Stimulated activated CD4-positive, alpha-beta T cell treated with anti-CD3 and anti-CD28 coated beads, Interleukin-2, amount 100 ng/mL, for 24 hours (primary cell): ENCODE measurements at places on chromosomes 1 and 21.

GRCh38 chr1:81563632-81564031 lies 237.1 kb upstream of the ADGRL2 start:
- DNase-seq: no peak

DNA sequence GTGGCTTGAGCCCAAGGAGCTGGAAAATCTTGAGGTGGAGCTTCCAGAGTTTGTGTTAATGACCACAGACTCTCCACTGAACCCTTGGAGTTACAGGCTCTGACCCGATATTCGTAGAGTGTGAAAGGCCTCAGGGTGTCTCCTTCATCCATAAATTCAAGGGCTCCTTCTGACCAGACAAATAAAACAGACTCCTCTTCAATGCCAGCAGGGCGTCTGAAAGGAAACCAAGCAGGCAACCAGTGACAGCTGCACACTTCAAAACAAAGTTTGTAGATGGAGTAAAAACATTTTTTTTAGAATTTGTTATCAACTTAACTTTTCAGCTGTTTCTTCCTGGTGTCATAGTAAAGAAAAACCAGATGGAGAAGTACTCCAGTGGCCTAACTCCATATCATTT lies 161.1 kb downstream of the KCTD3 start:
- DNase-seq: no peak

DNA sequence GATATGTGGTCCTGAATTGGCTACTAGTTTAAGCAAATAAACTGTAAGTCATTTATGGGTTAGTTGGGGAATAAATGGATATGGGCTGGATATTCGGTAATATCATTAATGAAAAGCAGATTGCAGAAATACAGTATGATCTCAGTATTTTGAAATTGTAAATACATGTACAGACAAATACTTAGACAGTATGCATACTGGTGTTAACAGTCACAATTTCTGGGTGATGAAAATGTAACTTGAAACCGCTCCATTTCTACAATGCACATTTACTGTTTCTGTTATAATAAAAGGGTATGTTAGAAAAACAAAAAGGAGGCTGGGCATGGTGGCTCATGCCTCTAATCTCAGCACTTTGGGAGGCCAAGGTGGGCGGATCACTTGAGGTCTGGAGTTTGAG lies 28.0 kb downstream of the BLZF1 start:
- no peak for DNase-seq

DNA sequence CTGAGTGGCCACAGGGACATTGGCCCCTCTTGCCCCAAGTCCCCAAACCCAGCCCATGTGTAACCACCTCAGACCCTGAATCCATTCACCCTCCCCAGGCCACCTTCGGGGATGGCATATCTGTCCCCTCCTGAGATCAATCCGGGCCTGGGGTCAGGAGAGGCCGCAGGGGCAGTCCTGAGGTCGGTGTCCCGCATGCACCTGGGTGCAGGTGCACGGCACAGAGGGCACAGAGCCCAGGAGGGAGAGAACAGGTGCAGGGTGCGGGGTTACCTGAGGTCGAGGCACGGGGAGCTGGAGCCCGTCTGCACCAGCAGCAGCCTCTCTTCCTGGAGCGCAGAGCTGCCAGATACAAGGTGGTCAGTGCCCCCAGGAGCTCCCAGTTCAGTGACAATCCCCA lies 16.8 kb downstream of the PANK4 start:
- no peak for DNase-seq

DNA sequence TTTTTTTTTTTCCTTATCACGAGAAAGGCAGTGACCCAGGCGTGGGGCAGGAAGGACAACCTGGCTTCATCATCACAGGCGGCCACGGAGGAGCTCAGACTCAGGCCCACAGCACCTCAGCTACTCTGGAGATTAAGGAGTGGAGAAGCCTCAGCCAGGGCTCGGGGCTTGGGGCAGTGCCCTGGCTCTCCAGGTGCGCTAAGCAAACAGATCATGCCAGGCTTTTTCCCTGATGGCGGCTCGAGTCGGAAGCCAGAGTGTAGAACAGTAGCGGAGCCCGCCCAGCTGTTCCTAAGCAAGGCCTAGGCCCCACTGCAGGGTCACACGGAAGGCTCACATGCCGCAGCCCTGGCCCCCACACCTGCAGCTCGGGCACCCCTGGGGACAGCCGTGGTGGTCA lies 70.7 kb downstream of the AGPAT3 start:
- no peak for DNase-seq

DNA sequence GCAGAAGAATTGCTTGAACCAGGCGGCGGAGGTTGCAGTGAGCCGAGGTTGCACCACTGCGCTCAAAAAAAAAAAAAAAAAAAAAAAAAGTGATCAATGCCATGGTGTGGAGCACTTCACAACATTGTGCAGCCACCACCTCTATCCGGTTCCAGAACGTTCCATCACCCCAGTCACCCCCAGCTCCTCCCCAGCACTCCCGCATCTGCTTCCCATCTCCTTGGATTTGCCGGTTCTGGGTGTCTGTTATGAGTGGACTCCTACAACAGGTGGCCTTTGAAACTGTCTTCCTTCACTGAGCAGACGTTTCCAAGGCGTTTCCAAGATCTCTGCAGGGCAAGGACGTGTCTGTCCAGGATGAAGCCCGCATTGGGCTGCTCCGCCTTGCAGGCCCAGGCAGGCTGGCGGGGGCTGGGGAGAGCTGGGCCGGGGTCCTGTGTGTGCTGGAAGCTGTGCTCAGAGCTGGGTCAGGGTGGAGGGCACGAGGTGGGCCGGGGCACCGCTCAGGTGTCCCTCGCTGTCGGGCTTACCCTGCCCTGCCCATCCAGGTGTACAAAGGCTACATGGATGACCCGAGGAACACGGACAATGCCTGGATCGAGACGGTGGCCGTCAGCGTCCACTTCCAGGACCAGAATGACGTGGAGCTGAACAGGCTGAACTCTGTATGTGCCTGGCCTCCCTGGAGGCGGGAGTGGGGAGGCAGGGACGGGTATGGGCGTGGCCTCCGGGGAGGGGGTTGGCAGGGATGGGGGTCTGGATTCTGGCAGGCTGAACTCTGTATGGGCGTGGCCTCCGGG lies 14.9 kb upstream of the LRRC3 start:
- no peak for DNase-seq

DNA sequence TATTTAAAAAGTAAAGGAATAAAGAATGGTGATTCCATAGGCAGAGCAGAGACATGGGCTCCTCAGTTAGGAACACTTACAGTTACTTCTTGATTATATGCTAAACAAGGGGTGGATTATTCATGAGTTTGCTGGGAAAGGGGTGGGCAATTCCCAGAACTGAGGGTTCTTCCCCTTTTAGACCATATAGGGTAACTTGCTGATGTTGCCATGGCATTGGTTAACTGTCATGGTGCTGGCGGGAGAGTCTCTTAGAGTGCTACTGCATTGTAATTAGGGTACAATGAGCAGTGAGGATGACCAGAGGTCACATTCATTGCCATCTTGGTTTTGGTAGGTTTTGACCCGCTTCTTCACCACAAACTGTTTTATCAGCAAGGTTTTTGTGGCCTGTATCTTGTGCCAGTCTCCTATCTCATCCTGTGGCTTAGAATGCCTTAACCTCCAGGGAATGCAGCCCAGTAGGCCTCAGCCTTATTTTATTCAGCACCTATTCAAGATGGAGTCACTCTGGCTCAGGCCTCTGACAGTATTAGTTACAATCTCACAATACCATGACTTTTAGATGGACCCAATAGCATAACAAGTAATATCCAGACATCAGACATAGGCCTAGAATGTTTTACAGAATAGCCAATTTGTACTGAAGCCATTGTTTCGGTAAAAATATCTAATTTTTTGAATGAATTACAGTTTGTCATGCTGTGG lies 106.8 kb downstream of the ZBTB18 start:
- DNase-seq: no peak

DNA sequence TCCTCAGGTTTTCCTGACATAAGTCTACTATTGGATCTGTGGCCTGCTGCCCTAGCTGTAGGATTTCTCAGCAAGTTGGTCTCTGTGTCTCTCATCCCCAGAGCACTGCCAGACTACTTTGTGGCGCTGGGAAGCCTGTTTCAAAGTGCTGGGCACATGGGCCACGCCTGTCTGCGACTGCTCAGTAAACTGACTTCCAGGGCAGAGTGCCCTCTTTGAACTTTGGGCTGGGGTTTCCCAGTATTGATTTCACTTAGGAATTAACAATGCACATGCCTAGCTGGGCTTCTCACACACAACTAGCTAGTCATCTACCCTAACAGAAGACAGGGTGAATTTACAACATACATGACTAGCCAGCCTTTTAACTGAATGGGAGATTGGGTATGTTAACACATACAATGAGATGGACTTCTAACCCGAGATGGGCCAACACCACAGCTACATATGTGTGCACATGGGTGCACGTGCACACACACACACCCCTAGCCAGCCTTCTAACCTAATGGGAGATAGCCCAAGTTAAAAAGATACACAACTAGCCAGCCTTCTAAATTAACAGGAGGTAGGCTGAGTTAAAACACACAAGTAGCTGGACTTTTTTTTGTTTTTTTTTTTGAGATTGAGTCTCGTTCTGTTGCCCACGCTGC lies 6.9 kb upstream of the TRIM17 start:
- DNase-seq: no peak

DNA sequence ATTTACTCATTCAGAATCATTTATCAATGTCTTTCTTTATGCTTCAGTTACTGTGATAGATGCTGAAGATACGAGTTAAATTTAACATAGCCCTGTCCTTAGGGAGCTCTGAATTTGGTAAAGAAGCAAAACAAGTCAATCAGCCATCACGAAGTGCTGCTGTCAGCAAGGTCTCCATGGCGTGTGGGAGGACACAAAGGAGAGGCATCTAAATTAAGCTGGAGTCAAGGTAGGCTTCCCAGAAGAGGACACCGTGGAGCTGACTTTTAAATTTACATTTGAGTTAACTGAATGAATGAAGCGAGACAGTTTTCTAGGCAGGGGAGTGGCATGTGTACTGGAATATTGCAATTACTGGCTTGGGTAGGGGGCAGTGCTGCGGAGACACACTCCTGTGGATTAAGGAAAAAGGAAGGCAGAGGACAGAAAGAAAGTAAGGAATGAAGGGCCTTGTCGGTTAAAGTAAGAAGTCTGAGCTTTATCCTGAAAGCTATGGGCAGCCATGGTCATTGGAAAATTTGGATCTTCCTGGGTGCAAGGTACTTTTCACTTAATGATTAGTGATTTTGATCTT lies 41.3 kb upstream of the C1orf87 start:
- no peak for DNase-seq

DNA sequence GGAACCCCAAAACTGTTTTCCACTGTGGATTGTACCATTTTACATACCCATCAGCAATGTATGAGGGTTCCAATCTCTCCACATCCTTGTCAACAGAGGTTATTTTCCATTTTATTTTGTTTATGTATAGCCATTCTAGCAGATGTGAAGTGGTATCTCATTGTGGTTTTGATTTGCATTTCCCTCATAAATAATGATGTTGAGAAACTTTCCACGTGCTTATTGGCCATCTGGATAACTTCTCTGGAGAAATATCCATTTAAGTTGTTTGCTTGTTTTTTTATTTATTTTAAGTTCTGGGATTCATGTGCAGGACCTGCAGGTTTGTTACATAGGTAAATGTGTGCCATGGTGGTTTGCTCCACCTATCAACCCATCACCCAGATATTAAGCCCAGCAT lies 280.2 kb upstream of the USP25 start:
- no peak for DNase-seq

DNA sequence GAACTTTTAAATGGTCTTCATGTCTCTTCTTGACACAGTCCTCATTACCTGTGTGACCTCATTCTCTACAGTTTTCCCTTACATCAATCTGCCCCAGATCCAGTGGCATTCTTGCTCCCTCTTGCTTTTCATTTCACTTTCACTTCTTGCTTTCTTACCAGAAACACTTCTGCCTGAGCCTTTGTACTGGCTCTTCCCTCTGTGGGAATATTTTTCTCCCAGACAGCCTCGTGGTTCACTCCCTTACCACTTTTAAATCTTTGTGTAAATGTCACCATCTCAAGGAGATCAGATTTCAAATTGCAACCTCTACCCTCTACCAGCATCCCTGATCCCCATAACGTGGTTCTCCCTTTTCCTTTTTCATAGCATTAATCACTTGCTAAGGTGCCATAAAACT lies 73.2 kb downstream of the DISC1 start:
- no peak for DNase-seq

GRCh38 chr1:167357305-167357704 lies 136.6 kb downstream of the POU2F1 start:
- no peak for DNase-seq

- DNase-seq: peak; percentile 72
These were observed 13.8 kb upstream of the NASP start for GRCh38 chr1:45569962-45570581.

DNA sequence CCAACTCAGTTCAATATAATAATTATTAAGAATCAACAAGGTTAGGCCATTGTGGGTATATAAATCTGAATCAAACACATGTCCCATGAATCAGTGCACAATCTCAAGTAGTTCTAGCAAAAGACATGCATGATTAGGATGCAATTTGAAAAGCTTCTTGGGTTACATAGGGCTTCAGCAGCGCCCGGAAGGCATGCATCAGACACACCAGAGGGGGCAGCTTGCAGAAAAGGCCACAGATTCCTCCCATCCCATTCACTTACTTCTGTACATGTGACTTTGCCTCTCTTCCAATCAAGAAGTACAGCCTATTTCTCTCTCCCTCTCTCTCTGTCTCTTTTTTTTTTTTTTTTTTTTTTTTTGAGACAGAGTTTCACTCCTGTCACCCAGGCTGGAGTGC lies 91.8 kb downstream of the KCNN3 start:
- no peak for DNase-seq

- DNase-seq: no peak
These were observed 455.9 kb upstream of the RUNX1 start for GRCh38 chr21:35504951-35505466.

DNA sequence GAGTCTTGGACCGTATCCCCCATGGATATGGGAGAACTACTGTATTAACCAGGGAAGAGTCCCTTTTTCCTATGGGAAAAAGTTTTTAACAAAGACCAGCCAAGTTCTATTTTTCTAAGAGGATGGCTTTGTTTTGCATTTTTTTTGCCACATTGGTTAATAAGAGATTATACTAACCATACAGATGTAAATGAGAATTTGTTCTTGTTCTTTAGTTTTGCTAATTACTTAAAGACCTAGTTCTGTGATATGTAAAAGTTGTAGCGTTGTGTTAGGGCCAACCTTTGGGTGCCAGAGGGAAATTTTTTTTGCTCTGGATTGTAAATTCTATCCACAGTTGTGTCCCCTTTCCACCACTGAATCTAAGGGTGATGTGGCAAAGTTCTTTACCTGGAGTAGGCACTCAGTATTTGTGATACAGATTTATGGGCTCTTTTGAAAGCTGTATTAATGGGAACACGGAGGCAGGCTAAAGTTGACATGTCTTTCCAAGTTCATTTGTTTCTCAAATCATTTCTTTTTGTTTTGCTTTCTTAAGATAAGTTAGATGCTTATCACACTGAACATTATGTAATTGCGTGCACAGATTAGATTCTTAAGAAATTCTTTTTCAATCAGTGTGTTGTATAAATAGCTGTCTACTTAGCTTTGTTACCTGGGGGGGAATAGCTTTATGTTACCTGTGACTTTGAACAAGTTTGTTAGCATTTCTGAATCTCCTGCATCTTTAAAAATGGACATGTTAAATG lies 2.9 kb downstream of the SOAT1 start:
- no peak for DNase-seq
